ENCODE measurements at places on chromosomes 7 and 10.

- DNase-seq = peak; percentile 86
Observed at GRCh38 chr7:66211429-66211828, 6.3 kb downstream of the TPST1 start.

- DNase-seq = no peak
Observed at GRCh38 chr7:20276705-20277472, 53.8 kb upstream of the ITGB8 start.

DNA sequence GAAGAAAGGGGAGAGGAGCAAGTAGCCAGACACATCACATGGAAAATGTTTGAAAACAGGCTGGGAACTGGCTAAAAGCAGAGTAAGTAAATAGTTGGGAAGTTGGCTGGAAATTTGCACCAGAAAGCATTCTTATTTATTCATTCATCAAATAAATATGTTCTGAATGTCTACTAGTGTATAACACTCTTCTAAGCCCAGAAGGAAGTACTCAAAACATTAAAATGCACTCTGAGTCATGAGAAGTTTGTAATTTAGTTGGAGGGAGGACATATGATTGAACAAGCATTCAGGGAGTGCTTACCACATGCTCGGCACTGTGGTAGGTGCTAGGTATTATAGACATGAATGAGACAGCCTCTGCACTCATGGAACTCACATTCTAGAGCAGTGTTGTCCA lies 37.0 kb upstream of the CNNM1 start:
- DNase-seq = peak; percentile 50

DNA sequence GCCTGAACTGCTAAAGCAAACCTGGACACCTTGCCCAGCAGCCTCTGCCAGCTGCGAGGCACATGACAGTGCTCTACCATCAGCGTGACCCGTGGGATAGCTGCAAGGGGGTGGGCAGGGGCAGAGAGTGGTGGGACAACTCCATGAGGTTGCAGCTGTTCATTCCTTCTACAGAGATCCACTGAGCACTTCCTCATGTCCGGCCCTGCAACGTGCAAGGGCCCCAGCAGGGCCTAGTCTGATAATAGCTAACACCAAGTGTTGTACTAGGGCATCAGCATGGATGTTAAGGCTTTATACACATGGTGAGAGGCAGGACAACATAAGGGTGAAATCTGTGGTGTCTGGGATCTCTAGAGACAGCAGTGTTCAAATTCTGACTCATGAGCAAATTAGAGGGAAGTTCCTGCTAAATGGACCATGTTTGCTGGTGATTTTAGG lies 14.3 kb downstream of the NOD1 start:
- peak; percentile 18 for DNase-seq

GRCh38 chr10:71761541-71762113 lies 11.7 kb downstream of the VSIR start:
- DNase-seq = no peak

DNA sequence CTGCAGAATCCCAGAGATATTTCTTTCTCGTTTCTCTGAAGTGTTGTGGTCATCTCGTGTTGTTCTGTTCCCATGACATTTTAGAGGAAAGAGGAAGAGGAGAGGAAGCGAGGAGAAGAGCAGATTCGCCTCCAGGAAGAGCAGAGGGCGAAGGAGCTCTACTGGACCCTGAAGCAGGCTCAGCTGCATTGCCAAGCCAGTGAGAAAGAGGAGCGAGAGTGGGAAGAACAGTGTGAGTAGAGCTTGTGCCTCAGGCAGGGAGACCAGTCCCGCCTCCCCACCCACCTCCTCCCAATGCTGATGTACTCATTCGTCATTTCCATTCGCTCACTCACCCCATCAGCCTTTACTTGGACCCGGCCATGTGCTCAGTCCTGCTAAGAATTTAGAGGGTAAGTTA lies 50.8 kb downstream of the SH2D4B start:
- no peak for DNase-seq

DNA sequence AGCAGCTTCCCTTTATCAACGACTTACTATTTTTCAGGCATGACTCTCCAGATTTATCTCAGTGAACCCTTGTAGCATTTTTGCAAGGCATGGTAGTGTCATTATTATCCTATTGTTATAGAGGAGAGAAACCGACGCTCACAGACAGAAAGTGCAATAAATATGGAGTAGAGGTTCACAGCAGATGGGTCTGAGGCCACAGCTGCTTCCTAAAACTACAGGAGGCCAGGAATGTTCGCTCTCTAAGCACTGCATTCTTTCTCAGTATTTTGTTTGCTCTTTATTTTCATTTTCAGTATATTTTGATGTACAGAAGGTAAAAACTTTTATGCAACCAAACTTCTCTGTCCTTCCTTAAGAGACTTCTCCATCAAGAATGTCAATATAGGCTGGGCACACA lies 4.5 kb upstream of the AEBP1 start:
- DNase-seq = no peak

GRCh38 chr7:100472854-100473499 lies 6.0 kb downstream of the TSC22D4 start:
- peak; percentile 44 for DNase-seq

DNA sequence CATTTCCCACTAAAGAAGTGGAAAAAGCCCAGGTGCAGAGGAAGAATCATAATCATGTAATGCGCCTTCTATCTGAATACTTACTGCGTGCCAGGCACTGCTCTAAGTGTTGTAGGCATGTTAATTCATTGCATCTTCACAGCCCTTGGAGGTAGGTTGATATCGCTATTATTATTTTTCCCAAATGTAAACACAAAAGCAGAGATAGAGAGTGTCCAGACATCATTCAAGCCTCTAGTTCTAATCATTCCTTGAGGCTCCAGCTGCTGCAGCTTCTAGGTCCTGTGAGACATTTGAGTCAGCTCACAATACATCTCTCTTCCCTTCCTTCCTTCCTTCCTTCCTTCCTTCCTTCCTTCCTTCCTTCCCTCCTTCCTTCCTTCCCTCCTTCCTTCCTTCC lies 25.0 kb downstream of the GALNTL5 start:
- no peak for DNase-seq

GRCh38 chr7:4817178-4817901 lies 41.9 kb downstream of the AP5Z1 start:
- no peak for DNase-seq

DNA sequence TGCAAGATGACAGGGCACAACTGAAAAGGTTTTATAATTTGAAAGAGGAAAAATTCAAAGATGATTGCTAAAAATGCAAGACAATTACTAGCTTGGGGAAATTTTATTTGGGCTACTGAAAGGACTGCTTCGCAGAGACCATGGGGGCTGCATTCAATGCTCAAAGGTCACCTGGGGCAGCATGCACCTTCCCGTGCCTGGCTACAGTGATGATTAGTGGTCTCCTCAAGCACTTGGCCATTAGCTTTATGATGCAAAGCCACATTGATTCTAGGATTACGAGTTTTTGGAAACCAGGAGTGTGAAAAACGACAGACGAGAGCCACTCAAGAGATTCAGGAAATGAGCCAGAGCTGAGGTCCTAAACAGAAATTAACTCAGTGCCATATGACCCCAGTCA lies 764.6 kb downstream of the PHTF2 start:
- DNase-seq = no peak

- no peak for DNase-seq
Observed at GRCh38 chr7:135697276-135698049, 30.5 kb downstream of the SLC13A4 start.

DNA sequence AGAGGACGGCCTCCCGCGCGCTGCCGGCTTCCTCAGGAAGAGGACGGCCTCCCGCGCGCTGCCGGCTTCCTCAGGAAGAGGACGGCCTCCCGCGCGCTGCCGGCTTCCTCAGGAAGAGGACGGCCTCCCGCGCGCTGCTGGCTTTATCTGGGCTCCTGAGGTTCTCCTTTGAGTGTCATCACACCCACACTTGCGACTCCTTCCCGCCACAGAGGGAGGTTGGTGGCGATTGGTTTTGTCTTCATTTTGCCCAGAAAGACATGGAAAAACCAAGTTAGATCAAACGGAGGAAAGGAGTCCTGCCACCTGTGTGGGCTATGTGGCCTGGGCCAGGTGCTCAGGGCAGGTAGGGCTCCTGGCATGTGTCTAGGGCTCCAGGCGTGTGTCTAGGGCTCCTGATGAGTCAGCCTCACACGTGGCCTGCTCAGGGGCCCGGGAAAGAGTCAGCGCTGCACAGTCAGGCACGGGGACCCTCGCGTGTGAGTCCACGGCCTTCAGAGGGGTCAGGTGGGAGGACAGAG lies 138.0 kb downstream of the VIPR2 start:
- no peak for DNase-seq

DNA sequence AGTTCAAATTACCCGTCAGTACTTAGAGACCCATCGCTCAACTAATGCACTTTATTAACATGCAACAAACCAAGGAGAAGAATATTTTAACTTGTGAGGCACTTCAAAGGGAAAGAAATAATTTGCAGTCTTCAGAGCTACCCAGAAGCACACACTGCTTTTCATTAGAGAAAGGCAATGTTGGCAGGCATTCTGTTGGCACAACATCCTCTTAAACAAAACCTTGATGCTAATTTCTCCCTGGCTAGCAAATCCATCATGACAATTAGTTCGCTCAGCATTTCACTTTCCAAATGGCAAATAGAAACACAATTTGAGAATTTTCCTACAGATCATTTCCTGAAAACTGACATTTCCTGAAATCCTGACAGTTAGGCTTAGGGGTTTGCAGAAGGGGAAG lies 155.6 kb upstream of the FAM13C start:
- DNase-seq = no peak

DNA sequence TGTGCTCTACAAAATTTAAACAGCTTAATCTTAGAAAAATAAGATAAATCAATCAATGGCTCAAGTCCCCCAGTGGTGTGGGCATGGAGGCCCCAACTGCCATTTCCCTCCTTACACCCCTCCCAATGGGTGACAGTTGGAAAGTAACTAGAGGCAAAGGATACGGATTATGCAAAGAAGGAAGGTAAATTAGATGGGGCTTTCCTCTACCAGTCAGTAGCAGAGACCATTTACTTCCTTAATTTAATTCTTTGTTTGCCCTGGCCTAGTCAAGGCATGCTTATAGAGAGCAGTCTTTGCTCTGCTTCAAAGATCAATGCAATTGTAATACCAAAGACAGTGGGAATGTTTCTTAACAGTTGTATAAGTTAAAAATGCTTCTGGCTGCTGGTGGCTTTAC lies 63.3 kb upstream of the PAPSS2 start:
- no peak for DNase-seq

DNA sequence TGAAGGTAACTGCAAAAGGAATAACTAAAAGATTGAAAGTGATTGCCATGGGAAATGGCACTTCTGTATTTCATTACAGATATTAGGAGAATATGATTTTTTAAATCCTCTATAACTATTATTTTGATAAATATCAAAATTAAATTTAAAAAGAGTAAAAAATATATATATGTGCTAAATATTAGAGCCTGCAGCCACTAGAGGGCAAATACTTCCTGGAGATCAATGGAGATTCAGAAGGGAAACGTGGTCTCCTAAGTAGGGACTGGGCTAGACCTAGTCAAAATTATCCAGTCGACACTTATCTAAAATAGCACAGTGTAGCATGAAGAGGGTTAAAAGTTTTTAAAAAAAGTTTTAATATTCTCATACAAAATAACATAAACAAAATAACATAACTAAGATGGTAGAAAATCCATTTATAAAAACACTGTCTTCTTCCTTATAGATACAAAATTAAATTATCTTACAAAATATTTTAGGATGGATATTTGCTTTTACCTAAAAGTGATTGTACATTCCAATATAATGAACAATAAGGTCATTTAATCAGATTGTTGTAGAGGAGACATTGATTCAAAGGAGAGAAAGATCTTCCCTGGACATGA lies 434.3 kb downstream of the MDFIC start:
- DNase-seq = peak; percentile 34

DNA sequence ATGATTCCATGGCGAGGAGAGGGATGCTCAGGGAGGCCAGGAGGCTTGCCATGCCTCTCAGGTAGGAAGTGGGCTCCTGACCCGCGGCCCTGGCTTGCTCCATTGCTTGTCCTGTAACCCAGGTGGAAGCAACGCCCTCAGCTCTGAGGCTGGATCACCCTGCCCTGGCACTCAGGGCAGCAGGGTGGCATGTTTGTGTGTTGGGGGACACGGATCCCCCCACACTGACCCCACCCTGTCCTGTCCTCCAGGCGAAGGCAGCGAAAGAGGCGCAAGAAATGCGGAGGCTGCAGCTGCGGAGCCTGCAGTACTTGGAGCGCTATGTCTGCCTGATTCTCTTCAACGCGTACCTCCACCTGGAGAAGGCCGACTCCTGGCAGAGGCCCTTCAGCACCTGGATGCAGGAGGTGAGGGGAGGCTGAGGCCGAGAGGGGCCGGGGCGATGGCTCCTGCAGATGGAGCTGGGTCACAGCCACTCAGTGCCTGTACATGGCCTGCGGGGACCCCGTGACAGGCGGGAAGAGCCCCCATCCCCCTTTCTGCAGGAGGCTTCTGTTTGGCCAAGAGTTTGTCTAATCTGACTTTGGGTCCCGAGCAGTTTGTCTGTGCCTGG lies 38.3 kb downstream of the PRF1 start:
- DNase-seq = no peak

- DNase-seq = no peak
Observed at GRCh38 chr7:104650991-104651640, 322.7 kb downstream of the LHFPL3 start.

DNA sequence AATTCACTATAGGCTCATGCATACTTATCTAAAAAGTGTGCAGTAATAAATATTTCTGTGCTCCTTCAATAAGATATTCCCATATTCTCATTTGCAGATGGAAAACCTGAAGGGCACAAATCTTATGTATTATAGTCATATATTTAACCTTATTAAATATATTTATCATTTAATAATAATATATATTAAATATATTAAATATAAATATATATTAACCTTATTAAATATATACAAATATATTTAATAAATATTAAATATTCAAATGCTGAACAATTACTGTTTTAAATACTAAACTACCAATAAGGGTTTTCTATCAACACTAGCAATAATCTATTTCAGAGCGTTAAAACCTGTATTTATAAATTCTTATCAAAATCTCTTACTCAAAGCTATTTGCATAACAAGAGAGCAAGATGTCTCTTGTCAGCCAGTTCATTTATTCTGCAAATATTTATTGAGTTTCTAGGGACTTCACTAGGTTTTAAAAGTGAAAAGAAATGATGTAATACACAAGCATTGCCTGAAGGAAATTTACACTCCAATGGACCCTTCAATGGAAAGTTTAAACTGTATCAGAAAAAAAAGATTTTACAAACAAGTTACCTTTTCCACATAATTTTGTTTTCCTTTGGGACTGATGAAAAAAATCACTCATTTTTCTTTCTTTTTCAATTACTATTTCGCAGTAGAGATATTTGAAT lies 159.2 kb downstream of the AGMO start:
- no peak for DNase-seq

DNA sequence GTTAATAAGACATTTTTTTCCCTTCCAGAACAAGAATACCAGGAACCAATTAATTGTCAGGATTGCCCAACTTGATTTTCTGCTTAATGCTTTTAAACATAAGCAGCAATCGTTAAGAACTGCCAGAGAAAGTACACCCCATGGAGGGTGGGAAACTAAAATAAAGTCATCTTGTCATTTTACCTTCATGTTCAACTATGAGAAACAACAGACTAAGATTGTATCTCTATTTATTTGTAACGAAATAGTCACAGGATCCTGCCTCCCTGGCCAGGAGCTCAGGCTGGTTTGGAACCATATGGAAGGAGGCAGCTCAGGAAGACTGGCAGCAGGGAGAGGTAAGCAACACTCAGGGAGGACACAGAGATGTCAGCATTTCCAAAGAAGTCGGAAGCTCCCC lies 129.6 kb downstream of the TNS3 start:
- no peak for DNase-seq

GRCh38 chr10:133262696-133263095 lies 14.0 kb downstream of the ADAM8 start:
- no peak for DNase-seq

- DNase-seq = no peak
Observed at GRCh38 chr7:121002-121785, 71.2 kb upstream of the FAM20C start.

GRCh38 chr10:50231515-50232260 lies 19.6 kb downstream of the ASAH2 start:
- DNase-seq = no peak
